ENCODE measurements at places on chromosomes 7 and 10.

DNA sequence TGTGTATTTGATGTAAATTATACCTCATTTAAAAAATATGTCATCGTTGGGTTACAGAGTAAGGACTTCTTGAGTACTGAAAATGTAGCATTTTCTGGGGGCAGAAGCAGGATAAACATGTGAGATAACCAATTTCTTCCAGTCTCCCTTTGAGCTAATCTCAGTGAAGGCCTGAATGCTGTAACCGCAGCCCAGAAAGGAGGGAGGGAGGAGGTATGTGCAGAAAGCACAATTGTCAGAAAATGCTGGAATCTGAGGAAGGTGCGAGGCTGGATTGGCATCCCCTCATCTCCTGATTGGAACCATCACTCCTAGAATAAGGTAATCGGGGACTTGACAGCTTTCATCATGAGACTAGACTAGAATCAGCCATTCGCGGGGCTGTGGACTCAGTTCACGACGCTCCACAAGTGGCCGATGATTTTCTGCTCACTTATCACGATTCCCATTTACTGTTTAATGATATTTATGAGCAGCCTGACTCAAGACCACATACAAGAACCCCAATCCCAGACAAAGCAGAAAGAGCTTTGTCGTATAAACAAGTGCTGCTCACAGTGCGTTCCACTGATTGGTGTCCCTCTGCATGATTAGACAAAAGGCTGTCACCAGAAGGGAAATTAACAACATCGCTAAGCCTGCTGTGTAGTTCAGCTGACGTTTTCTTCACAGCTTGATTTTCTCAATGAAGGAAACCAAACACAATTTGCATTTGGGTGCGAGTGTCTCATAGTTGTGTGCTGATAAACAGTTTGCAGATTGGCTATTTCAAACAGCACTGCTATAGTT is 93.2 kb downstream of the SVIL start:
- no peak for DNase-seq

DNA sequence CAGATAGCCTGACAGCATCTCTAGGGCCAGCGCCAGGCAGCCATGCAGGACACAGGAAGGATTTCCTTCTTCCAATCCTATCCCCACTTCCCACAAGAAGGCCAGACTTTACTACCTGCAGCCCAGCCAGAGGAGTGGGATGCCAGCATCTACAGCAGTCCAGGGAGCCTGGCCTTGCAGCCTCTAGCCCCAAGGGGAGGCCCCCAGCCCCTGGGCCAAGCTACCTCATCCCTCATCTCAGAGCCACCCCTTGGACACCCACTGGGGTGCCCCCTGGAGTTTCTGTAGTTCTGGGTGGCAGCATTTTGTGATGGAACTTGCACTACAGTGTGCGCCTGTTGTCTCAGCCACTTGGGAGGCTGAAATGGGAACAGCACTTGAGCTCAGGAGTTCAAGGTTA is 170.8 kb upstream of the PODXL start:
- DNase-seq, result no peak

DNA sequence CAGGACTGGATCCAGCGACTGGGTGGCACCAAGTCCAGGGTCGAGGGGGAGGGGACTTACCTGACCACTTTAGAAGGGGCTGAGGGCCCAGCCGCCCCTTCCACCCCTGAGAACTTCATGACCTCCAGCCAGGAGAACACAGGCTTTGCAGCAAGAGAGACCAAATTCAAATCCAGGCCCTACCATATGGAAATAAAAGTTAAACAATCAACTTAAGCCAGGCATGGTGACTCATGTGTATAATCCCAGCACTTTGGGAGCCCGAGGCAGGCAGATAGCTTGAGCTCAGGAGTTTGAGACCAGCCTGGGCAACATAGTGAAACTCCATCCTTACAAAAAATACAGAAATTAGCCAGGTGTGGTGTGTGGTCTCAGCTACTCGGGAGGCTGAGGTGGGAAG is 61.9 kb downstream of the COL13A1 start:
- no peak for DNase-seq

DNA sequence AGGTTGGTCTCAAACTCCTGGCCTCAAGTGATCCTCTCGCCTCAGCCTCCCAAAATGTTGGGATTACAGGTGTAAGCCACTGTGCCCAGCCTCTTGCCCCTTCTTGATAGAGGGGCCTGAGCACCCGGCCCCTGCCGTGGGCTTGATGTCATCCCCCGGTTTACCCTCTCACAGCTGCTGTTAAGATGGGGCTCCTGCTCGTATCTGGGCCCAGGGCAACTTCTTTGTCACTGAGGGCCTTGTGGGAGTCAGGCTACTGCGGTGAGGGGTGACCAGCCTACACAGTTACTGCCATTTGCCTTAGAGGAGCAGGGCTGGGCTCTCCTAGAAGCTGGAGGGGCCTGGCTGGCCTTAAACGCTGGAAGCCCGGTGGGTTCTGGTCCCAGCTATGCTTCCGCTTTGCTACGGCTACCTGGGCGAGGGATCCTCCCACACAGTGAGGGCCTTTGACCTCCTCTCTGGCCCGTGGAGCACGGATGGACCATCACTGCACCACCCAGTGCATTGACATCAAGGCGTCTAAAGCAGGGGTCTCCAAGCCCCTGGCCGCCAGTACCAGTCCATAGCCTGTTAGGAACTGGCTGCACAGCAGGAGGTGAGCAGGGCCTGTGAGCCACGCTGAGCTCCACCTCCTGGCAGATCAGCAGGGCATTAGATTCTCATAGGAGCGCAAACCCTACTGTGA is 1.1 kb upstream of the TMEM130 start:
- no peak for DNase-seq

DNA sequence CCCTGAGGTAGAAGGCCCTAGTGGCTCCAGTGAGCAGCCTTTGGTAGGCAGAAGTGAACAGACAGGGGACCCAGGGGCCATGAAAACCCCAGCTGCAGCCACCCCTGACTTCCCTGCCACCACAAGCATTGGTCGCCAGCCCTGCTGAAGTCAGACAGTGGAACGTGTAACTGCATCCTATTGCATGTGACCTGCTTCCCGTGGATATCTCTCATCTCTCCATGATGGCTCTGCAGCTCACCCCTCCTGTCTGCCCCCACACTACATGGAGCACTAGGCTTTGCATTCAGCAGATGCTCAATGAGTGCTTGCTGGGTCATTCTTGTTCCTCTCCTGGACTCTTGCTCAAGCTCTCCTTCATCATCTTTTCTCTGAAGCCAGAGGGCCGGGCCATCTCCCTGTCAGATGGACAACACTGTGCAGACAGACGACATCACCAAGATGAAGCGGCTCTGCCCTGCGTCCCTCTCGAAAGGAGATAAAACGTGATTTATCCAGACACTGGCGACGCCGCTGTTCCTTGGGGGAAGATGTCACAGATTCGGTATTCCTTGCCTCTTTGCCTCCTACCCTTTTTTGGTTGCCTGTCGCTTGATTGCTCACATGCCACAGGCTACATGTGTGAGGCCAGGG is 117.5 kb downstream of the SH3PXD2A start:
- DNase-seq, result no peak

DNA sequence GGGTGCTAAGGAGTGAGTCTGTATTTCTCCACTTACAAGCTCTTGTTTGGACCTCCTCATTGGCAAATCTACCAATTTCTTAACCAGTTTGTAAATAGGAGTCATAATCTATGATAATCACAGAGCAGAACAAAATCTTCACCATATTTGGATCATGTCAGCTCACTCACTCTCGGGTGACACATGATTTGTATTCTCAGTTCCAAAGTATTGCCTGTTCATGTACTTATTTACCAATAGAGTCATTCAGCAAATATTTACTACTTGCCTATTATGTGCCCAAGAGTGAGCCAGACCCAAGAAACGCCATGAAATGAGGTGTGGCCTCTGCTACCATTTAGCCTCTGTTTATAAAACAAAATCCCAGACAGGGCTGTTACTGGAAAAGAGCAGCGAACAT is 114.8 kb downstream of the TSPAN12 start:
- no peak for DNase-seq

DNA sequence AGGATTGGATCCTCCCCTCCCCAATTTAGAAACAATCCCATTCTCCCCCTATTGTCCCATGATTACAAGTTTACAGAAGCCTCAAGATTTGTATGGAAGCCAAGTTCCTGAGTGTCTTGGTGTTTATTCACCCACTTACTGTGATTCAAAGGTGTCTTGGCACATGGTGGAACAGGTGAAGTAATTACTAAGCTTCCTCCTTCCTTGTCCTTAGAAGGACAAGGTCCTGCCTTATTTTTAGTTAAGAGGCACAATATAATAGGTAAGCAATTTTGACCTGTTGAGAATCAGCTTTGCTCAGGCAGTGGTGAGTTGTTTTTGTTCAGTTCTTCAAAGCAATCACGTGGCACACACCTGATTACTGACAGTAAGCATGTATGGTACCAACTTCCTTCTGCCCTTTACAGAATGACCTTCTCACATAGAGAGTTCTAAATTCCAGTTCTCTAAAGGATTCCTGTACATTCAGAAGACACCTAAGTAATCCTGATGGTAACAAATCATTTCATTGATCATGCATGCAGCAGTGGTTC is 60.7 kb upstream of the SLC13A1 start:
- no peak for DNase-seq

GRCh38 chr7:18499407-18500177 is 4.0 kb downstream of the HDAC9 start:
- no peak for DNase-seq

DNA sequence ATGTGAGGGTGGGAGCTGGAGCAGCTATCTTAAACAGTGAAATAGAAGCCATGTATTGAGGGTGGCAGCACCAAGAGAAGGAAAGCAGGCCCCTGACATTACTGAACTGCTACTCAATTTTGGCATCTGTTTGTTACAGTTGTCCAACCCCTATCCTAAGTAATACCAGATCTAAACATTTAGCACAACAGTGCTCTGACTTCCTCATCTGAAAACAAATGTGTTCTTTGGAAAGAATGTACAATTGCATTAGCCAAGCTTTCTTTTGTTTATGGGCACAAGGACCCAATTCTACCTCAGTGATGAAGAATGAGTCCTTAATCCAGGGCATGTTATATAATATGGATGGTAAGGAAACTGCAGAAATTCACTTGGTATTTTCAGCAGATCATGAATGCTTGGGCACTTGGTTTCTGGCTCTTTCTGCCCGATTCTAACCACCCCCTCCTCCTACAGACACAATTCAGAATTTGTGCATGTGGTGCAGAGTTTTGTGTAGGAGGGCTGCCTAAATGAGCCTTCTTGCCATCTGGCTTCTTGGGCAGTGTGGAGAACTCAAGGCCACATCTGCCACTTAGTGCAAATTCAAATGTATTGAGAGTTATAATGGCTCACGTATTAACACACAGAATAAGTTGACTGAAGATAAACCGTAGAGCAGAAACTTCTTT is 36.9 kb upstream of the KMT2E start:
- no peak for DNase-seq

Measured in T-helper 22 cell (primary cell).